CD4-positive, alpha-beta T cell treated with Interleukin-6 at 100 ng/mL for 8 hours (primary cell): ENCODE measurements at places on chromosomes 4 and X.
A peak's percentile ranks its signal among the peaks of the same experiment; 100 is the strongest.

DNA sequence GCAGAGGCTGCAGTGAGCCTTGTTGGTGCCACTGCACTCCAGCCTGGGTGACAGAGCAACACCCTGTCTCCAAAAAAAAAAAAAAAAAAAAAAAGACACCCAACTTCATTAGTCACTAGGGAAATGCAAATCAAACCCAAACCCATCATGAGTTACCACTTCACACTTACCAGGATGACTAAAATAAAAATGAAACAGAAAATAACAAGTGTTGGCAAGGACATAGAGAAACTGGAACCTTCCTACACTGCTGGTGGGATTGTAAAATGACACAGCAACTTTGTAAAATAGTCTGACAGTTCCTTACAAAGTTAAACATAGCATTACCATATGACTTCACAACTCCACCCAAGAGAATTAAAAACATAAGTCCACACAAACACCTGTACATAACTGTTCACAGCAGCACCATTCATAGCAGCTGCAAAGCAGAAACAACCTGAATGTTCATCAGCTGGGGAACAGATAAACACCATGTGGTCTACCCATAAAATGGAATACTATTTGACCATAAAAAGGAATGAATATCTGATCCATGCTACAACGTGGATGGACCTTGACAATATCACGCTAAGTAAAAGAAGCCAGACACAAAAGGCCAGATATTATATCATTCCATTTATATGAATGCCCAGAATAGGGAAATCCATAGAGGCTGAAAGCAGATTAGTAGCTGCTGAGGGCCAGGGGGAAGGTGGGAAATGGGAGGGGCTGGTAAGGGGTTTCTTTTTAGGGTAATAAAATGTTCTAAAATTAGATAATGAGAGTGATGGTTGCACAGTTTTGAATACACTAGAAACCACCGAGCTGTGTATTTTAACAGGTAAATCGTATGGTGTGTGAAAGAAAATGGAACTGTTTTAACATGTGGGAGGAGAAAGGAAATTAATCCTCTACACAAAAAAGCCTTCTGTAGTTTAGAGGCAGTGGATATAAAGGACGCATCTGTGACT, 18.3 kb downstream of the CD99L2 start:
- DNase-seq = no peak

GRCh38 chr4:168562041-168562571, 65.3 kb downstream of the PALLD start:
- no peak for DNase-seq

DNA sequence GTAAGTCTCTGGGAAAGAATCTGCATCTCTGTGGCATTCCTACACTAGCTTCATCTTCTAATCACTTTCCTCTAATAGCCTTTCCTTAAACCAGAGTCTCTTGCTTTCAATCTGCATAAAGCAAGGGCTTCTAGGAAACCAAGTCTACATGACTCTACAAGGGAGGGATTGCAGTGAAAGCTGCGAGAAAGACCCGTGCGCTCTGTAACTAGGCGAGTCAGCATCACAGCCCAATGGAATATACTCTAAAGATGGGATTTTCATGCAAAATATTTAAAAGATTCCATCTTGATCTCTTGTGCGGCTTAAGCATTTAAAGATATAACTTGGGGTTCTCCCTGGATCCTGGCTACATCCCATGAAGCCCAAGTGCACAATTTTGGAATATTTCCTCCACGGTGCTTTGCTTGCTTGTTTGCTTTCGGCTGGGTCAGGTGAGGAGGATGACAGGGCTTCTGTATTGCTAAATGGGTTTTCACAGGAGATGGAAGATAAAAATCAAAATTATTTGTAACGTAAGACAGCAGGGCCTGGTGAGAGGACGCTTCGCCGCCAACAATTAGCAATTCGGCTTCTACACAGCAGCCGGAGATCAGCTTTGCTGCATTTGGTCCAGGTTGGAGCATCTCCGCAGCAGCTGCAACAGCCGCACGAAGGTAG, 687 bp upstream of the GRIA2 start:
- DNase-seq = no peak

DNA sequence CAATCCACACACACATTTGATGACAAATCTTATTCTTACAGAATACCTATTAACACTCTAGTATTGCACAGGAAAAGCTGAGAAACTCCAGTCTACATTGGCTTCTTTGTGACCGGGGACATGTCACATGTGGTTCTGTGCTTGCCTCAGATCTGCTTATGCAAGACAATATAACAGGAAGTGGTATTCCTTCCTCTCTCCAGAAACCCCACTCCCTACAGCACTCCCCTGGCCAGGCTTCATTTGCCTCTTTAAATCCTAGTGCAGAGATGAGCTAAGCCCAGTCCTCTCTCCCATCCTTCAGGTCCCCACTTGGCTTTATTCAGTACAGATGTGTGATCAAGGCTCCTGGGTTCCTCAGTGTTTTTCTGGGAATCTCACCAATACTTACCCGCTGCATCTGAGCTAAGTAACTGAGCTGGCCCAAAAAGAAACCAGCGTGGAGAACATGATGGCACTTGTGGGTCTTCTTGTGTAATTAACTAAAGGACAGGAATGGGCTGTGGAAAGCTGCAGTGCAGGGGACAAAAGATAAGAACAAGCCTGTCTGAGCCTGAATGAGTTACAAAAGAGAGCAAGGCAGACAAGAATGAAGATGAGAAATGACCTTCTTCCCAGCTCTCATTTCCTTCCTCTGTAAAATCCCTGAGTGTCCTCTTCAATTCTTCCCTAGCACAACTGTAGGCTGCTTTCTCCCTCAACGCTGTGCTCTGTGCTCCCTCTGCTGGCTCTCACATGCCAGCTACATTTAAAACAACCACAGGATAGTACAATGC, 105.6 kb downstream of the HNRNPD start:
- DNase-seq = peak; percentile 49

DNA sequence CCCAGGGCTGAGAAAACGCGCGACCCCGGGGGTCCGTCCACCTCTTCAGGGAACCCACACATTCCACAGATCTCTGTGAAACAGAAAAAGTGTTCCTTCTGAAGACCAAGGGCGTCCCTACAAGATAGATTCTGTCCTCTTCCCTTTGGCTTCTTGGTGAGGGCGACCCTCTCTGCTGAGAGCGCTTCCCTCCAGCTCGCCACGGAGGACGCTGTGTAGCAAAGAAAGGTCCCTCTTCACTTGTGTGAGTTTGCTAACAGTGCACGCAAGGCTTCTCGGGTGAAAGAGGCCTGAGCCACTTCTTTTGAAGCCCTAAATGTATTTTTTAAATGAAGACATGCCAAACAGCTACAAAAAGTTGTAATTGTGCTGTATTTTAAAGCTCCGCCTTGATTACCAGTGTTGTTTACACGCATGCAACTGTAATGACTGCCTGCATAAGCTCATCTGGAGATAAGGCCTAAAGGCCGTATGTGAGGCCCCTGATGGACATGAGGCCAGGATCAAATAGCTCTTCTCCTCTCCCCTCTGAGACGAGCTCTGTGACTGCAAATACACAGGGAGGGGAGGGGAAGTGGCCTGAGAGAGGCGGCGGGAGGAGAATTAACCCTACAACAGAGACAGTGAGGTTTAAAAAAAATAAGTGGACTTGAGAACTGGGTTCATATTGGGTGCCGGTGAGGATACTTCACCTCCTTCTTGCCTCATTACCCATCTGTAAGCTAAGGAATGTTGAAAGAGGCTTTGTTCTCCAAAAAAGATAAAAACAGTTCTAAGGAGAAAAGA, 95.5 kb downstream of the SOWAHB start:
- no peak for DNase-seq

DNA sequence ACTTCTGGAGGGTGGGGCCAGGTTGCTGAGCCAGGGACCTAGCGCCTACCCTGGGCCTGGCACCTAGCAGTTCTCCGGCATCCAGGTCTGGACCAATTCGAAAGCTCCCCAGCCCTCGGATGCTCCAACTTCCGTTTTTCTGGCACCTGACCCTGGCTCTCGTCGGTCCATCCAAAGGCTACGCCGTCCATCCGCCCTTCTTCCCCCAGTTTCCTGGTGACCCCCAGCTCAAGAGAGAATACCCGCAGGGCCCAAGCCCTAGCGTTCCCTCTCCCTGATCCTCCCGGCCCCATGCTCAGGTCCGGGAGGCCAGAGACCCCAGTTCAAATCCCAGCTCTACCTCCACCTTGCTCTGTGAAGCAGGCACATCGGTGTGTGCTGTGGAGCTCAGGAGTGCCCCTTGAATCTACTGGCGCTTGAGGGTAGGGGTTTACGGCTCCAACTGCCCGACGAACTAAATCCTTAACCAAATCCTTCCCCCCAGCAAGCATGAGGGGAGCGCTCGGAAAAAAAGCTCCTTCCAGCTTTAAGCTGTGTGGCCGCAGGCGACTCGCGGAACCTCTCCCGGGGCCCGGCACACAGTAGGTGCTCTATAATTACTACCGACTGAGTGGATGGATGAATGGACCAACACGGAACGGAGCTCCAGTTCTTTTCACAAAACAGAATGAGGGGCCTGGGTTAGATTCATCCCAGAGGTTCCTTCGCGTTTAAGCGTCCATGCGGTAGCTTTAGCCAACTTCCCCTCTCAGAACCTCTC, 1.1 kb downstream of the CRMP1 start:
- no peak for DNase-seq

- DNase-seq = no peak
Measured at GRCh38 chr4:98746936-98747335, 88.5 kb upstream of the TSPAN5 start.

DNA sequence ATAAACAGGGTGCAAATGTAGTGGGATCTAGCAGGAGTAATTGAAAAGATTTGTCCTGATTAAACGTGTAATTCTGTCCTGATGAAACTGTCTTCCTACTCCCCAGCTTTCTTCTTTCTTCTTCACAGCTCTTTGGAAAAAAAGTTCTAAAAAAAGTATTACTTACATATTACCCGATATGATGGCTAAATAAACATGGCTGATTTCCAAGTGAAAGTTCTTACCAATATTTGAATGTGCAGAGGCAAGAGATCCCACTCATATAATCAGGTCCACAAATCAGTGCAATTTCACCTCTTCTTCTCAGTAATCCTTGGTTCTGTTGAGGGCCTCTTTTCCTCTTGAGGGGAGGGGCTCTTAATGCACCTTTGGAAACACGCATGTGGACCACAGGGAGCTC, 78.7 kb downstream of the ZNF827 start:
- no peak for DNase-seq

- no peak for DNase-seq
Measured at GRCh38 chr4:21948347-21949072, at the start of gene KCNIP4. Gene KCNIP4 (minus strand): TSS chr4:21948772.

GRCh38 chrX:103806862-103807474, 25.1 kb downstream of the RAB9B start:
- no peak for DNase-seq

DNA sequence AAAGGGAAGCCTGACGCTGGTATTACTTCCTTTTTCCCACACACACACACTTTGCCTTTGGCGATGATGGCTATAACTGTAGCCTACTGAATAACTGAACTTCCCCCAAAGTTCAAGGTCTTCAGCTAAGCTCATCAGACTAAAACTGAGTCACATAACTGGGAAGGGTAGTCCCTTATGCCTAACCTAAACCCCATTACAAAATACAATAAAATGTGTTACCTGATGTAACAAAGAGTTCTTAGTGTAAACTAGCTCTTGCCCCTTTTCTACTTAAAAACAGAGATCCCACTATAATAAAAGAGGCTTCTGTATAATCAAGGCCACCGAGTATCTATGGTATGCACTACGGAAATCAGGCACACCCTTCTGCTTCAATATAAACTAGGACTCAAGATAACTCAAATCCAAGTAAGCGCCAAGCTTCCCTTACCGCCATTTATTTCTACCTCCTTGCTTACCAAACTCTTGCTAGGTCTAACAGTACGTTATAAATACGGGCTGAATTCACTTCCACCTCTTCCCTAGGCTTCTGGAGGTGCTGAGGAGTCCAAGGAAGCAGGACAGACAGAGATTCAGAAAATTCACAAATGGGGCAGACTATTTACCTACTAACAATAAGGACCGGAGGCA, 2.4 kb downstream of the OTUD4 start:
- no peak for DNase-seq

- no peak for DNase-seq
Measured at GRCh38 chr4:2583092-2583491, 46.6 kb downstream of the FAM193A start.

GRCh38 chrX:45240301-45240700, 39.6 kb upstream of the DIPK2B start:
- no peak for DNase-seq

DNA sequence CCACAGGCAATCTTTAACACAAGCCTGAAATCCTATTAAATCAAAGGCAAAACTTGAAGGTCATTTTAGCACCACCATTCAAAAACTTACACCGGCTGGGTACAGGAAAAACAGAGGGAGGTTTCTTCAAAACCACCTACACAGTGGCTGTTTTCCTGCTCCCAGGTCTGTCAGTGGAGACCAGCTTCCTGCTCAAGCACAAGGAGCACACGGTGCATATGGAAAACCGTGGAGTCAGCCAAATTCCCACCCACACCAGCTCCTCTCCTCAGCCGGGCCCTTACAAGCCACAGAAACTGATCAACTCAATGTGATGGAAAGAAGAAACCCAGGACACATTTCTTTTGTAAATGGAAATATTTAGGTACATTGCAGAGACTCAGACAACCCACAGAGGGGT, 14.3 kb upstream of the FAM241A start:
- no peak for DNase-seq

- no peak for DNase-seq
Measured at GRCh38 chr4:87353592-87353991, 30.9 kb upstream of the HSD17B13 start.

- no peak for DNase-seq
Measured at GRCh38 chr4:19831644-19832285, 419.9 kb upstream of the SLIT2 start.

- DNase-seq = no peak
Measured at GRCh38 chrX:96707804-96708203, 23.2 kb downstream of the DIAPH2 start.

DNA sequence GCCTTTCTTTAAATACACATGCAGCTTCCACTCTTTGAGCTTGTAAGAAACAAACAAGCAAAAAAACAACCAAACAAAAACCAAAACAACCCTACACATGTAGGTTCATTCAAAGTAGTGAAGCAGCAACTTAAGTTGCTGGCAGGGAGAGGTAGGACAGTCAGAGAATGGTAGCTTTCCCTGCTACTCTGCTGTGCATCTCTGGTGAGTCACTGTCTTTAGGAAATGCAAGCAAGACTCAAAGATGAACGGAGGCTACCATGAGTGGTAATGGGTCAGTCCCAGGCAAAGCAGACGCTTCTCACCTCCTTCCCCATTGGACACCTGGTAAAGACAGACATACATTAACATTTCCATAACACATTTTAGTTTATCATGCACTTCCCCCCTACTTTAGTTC, 43.2 kb downstream of the PGRMC2 start:
- DNase-seq = no peak
